NCI-H1417 (cell line): ENCODE measurements at places on chromosomes 1 and 21.

DNA sequence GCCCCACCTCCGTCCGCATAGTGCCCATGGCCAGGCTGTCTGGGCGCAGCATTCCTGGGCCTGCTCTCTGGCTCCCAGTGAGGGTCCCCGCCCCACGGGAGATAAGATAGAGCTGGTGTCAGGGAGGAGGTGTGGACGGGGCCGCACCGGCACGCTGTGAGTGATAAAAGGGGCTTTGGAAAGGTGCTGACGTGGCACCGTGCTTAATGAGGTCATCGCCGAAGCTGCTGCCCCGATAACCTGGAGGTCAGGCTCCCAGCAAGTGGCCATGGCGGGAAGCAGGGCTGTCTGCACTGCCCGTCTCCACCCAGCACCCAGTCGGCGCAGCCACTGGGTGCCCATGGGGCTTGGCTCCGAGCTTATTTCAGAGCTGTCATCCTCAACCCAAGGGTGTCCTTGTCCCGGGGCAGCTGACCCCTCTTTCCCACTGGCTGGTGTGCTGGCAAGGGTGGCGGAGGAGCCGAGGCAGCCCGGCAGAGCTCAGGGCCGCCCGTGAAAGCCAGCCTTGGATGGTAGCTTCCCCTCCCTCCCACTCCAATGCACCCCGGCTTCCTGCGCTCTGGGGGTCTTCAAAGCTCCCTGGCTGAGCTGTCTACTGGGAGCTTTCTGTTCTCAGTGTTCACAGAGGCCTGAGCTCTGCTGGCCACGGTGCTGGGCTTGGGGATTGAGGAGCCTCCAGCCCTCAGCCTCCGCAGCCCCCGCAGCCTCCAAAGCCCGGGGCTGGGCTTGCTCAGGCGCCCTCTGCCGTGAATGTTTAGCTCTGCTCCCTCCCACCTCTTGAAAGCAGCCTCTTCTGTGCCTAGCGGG lies 105.1 kb upstream of the ARHGEF16 start:
- no peak for DNase-seq

GRCh38 chr1:100452641-100453040 lies 85.3 kb upstream of the GPR88 start:
- DNase-seq = no peak

GRCh38 chr1:12098786-12099185 lies 35.7 kb downstream of the TNFRSF8 start:
- no peak for DNase-seq

DNA sequence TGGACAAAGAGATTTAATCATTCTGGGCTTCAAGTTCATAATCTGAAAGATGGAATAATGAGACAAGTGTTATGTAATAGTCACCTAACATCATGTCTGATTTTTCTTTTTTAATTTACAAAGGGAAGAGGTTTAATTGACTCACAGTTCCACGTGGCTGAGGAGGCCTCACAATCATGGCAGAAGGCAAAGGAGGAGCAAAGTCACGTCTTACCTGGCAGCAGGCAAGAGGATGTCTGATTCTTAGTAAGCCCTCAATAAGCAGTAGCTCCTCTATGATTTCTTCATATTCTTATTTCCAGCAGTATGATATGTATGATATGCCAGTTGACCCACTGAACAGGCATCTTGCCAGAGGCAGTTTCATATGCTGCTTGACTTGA lies 152.7 kb downstream of the S1PR1 start:
- no peak for DNase-seq

GRCh38 chr1:162554258-162554657 lies 7.3 kb upstream of the UAP1 start:
- no peak for DNase-seq

DNA sequence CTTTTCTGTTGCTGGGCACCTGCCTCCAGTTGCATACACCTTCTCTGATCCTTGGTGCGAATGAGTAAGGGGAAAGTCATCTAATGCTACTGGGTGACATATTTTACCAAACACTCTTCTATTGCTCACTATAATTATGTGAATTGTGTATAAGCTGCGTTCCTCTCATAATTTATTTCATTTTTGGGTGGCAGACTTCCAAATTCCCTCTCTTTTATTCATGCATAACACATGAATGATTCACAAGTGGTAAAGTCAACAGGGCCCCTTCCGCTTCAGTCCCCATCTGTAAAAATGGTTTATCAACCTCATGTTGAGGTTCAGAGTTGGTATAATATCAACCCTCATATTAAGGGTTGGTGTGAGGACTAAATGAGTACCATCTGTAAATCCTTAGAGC lies 3.2 kb upstream of the QSOX1 start:
- DNase-seq = peak; percentile 2

DNA sequence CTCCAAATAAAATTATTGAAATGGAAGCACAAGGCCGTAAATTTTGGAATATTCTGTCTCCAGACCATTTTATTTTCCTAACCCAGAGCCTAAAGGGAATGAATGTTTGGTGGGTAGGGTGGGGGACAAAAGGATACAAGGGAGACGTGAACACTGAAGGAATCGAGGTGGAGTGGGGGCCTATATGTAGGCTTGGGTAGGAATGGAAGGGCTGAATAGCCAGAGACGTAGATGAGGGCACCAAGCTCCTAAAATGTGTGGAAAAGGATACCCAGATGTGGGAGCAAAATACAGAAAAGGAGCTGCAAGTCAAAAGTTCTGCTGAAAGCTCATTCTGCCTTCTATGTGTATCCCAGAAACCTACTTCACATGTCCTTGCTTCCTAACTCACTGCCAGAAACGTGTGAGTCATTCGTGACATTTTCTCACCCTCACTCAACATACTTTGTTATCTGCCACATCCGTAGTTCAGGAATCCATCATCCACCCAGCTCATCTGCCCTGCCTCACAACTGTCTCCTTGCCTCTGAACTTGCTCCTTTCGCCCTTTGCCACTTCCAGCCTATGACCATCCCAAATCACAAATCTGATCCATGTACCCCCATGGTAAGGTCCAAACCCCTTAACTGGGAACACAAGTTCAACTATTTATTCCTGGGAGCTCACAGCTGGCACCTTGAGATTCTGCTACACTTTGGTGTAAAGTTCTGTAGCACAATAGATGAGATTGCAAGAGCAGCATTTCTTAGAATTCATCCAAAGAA lies 84.1 kb upstream of the PRDX6 start:
- DNase-seq = no peak

DNA sequence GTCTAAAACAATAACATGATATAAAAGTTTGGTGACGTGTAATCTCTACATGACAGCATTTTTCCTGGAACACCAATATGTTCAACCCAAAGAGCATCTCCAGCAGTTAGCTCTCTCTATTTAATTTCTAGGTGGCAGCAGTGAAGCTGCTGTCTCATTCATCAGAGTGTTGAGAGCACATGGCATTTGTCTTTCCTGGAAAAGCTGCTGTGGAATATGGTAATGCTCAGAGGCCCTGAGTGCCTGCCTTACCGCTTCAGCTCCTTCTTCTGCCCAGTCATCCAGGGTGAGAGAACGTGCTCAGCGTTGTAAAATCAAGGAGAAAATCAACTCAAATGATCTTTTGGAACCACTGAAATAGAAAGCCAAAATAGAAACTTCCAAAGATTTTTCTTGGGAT lies 640.7 kb downstream of the ADGRL2 start:
- no peak for DNase-seq

DNA sequence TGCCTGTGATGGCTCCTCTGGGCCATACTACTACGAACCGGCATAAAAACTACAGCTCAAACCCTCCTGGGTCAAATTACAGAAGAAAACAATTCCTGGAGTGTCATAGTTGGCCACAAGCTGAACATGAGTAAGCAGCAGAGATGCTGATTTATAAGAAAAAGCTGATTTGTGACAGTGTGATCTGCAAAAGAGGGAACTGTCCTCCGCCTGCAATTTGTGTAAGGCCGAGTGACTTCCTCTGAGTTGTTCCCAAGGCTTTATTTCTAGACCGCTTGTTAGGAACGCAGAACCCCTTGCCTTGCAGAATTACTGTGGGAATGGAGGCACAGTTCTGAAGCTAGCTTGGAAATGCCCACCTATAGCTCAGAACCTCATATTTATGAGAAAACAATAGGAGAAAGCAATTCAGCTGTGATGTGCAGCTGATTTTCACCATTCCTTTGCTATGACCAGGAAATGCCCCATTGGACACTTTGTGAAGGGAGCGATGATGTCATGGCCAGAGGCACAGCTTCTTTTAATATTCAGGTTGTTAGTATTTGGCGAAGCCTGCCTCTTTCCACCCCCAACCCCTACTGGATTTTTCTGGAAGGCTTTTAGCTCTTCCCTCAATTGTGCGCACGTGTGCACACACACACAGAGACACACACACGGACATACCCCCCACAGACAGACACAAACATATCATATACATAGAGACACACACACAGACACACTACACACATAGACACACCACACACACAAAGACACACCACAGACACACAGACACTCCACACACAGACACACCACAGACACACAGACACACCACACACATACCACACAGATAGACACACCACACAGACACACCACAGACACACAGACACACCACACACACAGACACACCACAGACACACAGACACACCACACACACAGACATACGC lies 47.6 kb downstream of the IER5 start:
- DNase-seq = no peak

GRCh38 chr1:58657082-58657481 lies 42.8 kb downstream of the MYSM1 start:
- peak; percentile 71 for DNase-seq

GRCh38 chr1:1115136-1115785 lies 628 bp downstream of the C1orf159 start:
- peak; percentile 7 for DNase-seq

DNA sequence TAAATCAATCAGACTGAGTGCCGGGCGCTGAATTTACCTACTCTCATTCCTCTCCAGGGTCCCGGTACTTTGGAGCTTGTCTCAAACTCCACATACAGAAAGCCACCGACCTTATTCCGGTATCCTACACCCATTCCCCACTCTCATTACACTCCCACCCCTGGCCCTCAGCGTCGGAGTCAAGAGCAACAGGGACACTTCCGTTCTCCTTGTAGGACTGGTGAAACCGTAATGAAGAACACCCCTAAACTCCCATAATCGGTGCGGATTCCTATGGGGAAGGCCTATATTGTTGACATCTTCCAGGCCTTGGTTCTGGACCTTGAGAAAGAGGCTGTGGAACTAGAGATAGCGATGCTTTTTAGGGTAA lies 798 bp downstream of the ZBED6 start:
- peak; percentile 70 for DNase-seq

DNA sequence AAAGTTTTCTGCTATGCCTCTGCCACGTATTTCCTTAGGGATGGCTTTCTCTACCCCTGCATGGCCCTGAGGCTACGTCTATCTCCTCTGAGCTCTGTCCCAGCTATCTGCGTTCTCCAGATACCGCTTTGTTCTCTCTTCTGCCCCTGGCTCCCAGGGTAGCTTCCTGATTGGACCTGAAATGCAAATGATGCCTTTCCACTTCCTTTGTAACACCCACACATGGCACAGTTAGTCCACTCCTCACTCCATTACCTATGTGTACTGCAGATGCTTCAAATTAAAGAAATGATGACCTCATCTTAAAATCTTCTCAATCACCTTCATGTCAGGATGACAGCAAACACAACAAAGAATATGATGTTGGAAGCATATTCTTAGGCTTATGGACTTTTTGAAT lies 138.6 kb upstream of the POGK start:
- no peak for DNase-seq

- DNase-seq = peak; percentile 89
These were observed at the start of gene CHRNB2 for GRCh38 chr1:154567386-154568156. TSS of gene CHRNB2 (plus strand) at chr1:154567778. CDS start at chr1:154568045, 267 bp downstream.

DNA sequence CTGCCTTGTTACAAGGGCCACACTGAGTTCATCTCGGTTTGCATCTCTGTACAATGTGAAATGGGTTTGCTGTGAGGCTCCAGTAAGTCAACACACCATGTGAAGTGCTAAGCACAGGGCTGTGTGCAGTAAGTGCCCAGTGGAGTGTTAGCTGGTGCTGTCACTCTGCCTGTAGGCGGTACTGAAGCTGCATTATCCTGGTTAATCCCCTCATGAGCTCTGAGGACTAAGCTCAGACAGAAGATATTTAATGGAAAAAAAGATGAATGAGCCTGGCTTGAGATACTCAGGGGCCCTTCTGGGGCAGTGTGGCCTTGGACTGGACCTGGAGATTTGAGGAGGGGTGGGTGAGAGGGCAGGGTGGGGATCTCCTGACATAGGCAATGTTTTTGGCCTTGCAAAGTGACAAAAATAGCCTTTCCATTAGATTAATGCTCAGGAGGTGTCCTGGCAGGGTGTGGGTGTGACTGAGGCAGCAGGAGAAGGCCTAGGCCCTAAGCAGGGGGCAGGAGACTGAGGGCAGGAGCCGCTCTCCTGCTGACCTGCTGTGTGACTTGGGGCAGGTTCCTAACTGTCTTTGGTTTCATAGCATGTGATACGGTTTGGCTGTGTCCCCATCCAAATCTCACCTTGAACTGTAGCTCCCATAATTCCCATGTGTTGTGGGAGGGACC lies 570.5 kb downstream of the PTPRU start:
- DNase-seq = no peak

GRCh38 chr21:34812504-34813265 lies 143.9 kb downstream of the CLIC6 start:
- peak; percentile 22 for DNase-seq

DNA sequence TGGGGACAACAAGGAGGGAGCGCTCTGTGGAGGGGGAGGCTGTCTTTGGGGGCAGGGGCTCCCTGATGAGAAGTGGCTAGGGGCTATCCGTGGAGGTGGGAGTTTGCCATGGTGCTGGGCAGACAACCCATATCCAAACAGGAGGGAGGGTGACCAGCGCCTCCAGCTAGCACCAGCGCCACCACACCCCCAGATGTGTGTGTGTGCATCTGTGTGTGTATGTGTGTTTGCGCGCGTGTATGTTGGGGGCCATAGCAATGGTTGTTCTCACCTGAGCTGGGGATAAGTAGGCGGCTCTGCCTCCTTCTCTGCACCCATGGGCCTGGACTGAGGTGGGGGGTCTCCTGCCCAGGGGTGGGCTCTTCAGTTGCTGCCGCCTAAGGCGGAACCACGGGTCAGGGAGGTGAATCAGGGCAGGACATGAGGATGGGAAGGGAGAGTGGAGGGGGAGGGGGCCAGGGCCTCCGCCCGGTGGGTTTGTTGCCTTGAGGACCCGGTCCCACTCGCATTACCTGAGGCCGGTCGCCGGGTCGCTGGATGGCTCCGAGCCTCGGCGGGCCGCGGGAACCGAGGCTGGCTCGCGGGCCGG lies 345 bp downstream of the HPCAL4 start:
- no peak for DNase-seq

DNA sequence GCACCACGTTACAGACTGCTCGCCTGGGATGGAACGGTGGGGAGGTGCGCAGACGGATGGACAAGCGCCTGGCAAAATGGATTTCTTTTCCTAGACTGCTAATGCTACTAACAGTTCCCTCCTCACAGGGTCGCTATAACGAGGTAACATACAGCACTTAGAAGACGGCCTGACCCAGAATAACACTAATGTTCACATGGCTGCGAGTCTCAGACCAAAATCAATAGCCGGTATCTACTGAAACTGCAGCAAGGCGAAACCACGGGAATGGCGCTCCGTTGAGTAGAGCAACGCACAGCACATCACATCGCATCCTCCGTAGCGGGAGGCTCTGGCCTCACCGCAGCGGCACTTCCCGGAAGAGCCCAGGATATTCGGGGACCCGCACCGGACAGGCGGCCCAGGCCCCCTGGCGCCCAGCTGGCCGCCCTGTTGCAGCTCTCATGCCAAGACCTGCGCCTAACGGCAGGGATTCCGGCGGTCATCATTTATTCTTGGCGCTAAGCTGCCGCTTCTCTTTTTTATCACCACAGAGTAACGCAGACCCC lies 46.6 kb downstream of the VPS26C start:
- peak; percentile 88 for DNase-seq
